Gastrocnemius medialis (tissue), 4 donors: ENCODE measurements at places on chromosomes 7 and 10. TPM values are rescaled to one million over a fixed set of nuclear protein-coding genes. Genes with fewer than 3 reads are reported as not detected.

SP8 gene
- total RNA-seq, result not detected

- no peak for DNase-seq
These were observed 20.1 kb upstream of the CABCOCO1 start for GRCh38 chr10:61642676-61643075.

DNA sequence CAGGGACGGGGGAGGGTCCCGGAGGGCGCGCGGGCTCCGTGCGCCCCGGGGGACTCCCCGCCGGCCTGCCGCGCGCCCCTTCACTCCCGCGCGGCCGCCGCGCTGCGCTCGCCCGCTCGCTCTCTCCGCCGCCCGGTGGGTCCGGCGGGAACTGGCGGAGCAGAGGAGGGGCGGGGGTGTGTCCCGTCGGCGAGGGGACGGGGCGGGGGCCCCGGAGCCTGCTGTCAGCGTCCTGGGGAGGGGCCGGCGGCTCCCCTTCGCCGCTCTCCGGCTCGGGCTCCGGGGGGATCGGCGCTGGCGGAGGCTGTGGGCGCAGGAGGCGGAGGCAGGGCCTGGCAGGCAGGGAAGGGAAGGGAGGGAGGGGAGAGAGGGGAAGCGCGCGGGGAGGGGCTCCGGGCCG is at the start of gene SH3PXD2A:
TSS of gene SH3PXD2A (minus strand) at position 153 of the 400 bp plus-strand sequence. CDS start 310 bp downstream, outside the sequence.
- no peak for DNase-seq

GRCh38 chr7:121058975-121059374 is 70.5 kb downstream of the CPED1 start:
- no peak for DNase-seq

GRCh38 chr7:99752356-99752755 is 17.4 kb upstream of the CYP3A7 start:
- DNase-seq, result no peak

POLR2J2 gene
- total RNA-seq, result 0.59 TPM

- no peak for DNase-seq
These were observed 119.9 kb upstream of the AHR start for GRCh38 chr7:17178545-17178944.

ZC3HAV1L gene
- total RNA-seq, result 1.8 TPM

PTEN gene
- total RNA-seq, result 48.5 TPM

DNA sequence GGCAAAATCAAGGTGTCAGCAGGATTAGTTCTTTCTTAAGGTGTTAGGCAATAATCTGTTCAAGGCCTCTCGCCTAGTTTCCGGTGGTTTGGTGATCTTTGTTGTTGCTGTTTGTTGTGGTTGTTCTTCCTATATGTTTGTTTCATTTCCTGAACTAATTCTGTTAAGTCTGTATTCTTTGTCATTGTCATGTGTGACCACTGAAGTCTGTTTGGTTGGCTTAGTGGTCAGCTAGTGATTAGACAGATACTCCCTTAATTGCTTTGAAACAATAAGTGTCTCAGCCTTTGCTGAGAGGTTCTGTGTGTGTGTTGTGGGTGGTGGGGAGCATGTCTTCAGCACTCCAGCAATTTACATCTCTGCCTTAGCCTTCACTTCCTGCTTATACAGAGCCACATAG is 46.0 kb downstream of the ABCC2 start:
- DNase-seq, result no peak

DNA sequence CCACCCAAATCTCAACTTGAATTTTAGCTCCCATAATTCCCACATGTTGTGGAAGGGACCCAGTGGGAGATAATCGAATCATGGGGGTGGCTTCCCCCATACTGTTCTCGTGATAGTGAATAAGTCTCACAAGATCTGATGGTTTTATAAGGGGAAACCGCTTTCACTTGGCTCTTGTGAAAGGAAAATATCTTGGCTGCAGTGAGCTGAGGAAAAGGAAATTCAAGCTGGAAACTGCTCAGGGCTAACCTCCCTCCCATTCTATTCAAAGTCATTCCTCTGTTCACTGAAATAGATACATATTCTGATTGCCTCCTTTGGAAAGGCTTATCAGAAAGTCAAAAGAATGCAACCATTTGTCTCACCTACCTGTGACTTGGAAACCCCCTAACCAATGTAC is 15.8 kb downstream of the CYCS start:
- DNase-seq, result no peak
